Psoas muscle (tissue), 8 donors: ENCODE measurements at places on chromosomes 11 and 22. TPM values are rescaled to one million over a fixed set of nuclear protein-coding genes. Genes with fewer than 3 reads are reported as not detected.

DNA sequence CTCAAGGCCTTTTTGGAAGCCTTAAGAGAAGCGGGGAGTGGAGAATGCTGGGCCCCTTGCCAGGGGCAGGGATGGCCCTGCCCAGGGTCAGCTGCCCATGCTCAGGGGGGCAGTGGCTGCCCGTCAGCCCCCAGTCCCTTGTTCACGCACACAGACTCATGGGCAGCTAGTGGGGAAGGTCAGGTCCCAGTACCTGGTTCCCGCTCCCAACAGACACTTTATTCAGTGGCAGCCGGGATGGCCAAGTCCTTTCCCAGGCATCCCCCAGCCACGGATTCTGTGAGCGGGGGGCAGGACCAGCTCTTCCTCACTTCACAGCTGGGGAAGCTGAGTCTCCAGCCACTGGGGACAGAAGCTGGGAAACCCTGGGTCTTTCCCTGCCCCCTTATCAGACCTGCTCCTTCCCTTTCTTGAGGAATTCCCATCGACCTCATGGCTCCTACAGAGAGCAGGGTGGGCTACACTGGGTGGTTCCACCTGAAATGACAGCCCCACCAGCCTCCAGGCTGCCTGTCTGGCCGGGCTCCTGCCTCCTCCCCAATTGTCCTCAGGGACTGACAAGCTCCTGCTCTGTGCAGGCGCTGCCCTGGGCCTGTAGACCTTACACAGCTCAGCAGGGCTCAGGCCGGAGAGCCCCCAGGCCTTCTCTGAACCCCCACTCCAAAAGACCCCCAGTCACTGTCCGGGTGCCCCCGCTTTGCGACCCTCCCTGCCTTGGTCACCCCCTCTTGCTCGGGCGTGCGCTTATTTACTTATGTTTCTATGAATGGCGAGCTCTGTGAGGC, 61.0 kb upstream of the FGF3 start:
- H3K4me3 ChIP-seq, result no peak overlapping the region
- no peaks in the 10 kb centered on the region for H3K36me3 ChIP-seq
- DNase-seq, result no peak
- no peaks in the 10 kb centered on the region for H3K4me1 ChIP-seq
- no peak overlapping the region for H3K27ac ChIP-seq
- H3K27me3 ChIP-seq, result no peaks in the 10 kb centered on the region

DNA sequence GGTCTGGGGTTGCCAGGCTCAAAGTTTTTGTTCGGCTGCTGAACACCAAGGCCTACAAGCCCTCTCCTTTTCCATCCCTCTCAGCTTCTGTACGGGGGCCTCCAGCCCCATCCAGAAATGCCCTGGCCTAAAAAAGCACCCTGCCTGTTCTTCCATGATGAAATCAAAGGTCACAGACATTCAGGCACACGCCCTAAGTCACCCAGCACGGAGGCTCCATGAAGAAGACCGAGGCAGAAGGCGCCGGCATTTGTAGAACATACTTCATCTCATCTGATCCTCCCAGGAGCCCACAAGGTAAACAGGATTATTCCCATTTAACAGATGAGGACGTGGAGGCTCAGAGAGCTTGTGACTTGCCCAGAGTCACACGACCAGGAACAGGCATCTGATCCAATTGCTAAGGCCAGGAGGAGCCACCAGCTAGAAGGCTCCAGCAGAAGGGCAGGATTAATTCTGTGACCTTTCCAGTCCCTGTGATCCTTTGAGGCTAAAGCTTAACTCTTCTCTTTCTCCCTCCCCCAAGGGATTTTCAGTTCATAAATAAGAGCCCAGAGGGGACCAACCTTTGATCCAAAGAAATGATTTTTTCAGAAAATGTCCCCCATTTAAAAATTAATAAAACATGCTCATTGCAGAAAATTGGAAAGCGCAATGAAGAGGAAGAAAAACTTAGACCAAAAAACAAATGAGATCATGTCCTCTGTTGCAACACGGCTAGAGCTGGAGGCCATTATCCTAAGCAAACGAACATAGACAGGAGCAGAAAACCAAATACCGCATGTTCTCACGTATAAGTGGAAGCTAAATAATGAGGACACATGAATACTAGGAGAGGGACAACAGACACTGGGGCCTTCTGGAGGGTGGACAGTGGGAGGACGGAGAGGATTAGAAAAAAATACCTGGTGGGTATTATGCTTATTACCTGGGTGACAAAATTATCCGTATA, 38.7 kb downstream of the CYTH4 start:
- no peaks in the 10 kb centered on the region for H3K27me3 ChIP-seq
- DNase-seq, result no peak
- no peaks in the 10 kb centered on the region for H3K36me3 ChIP-seq
- H3K4me3 ChIP-seq, result no peak overlapping the region
- no peaks in the 10 kb centered on the region for H3K4me1 ChIP-seq

DNA sequence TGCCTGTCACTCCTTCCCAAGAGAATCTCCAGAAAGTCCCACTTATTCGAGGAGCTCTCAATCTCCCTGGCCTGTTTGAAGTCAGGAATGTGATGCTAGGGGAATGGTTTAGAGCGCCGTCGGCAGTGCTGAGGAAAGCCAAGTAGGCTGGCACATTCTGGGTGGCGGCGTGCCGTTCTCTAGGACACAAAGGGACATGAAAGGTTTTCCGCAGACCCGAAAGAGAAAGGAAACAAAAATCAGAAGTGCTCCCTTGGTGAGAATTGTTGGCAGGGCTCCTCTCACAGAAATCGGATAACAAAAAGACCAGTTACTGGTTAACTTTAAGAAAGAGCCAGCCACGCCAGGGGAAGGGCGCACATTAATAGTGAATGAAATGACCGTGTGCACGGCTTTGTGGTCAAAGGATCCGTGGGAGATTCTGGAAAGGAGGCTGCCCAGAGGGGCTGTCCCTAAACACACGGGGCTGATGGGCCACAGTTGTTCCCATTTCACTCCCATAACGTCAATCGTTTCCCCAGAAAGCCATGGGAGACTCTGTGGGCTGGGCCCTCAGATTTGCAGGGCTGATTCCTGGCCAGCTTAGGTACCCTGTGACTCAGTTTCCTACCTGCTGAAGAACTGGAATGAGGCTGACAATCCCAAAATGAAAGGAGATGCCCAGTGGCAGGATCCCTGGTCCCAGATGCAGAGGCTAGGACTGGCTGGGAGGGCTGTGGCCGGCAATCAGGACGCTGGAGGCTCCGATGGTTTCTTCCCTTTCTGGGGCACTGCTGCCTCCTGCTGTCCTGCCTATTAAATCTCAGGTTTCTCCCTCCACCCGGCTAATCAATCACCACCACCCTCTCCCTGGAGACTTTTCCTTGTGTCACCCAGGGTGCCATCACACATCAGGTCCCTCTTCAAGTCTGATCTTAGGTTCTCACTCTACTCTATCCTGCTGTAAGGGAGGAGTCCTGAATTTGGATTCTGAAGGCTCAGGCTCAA, 82.3 kb downstream of the RCN1 start:
- no peak overlapping the region for H3K27ac ChIP-seq
- DNase-seq, result peak; percentile 30
- no peaks in the 10 kb centered on the region for H3K4me1 ChIP-seq
- peaks cover 2% of the 10 kb centered on the region for H3K27me3 ChIP-seq

DNA sequence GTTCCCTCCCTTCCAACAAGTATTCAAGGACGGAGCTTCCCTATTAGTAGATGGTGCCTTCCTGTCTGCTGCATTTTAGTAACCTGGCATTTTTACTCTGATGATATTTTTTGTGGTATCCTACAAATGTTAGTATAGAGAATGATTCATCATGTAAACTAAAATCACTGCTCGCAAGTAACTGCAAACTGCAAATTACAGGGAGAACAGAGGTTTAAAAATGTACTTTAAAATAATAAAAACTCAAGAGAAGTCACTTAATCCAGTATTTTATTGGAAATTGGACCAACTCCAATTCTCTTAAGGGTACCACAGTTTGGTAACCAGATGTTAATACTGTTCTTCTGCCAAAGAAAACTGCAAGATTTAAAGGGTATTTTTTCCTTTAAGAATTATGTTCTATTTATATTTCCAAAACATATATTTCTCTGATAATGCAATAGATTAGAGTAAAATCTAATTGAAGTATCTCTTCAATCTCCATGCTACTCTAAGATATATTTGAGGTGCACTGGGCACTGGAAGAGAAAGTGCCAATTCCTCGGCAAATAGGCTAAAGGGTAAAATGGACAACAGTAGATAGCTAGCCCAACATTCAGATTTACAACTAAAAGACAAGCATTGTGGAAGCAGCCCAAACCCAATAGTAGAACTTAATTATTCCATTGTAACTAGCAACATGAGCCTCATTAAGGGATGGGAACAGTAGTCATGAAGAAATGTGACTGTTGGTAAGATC, 298.0 kb downstream of the TTC28 start:
- peaks cover 16% of the 10 kb centered on the region for H3K4me1 ChIP-seq
- no peaks in the 10 kb centered on the region for H3K36me3 ChIP-seq
- no peak overlapping the region for H3K27ac ChIP-seq
- no peak for DNase-seq

DNA sequence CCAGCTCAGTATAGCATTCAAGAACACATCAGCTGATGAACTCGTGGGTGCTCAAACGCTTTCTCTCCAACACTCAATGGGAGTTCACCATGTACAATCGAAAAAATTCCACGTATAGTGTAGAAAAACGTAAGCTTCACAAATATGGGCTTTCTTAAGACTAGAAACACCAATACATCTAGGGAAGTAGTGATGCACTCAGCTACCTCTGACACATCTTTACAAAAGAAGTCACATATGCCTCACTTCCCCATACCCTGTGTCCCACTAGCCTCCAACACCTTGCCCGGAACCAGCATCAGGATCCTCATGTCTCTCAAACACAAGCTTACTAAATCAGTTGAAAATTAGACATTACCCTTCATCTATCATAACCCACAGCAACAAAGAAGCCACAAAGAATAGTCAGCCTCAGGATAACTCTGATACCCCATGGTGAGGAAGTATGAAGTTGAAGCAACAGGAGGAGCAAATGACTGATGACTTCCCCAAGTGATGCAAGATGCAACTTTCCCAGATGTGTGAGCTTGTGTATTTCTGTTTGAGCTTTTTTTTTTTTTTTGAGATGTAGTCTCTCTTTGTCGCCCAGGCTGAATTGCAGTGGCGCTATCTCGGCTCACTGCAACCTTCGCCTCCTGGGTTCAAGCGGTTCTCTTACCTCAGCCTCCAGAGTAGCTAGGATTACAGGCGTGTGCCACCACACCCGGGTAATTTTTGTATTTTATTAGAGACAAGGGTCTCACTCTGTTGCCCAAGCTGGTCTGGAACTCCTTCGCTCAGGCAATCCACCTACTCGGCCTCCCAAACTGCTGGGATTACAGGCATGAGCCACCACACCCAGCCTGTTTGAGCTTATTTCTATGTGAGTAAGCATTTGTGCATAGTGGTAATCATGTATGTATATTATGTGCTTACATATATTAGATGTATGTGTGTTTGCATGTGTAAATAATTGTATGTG, 8.5 kb upstream of the DENND5A start:
- no peaks in the 10 kb centered on the region for H3K27me3 ChIP-seq
- DNase-seq, result no peak
- peaks cover 6% of the 10 kb centered on the region for H3K4me1 ChIP-seq
- peak overlapping the region; percentile 30 for H3K27ac ChIP-seq
- no peak overlapping the region for H3K4me3 ChIP-seq
- H3K36me3 ChIP-seq, result no peaks in the 10 kb centered on the region

The RASSF7 gene
- 0.65 TPM for polyA plus RNA-seq

The CD3D gene
- 0.12 TPM for polyA plus RNA-seq
